ENCODE measurements at places on chromosomes 11 and 22.
A peak's percentile ranks its signal among the peaks of the same experiment; 100 is the strongest.

- no peak for DNase-seq
Measured at GRCh38 chr11:30478923-30479322, 107.2 kb downstream of the MPPED2 start.

GRCh38 chr11:59097113-59097708 is 9.8 kb upstream of the FAM111B start:
- peak; percentile 54 for DNase-seq

- DNase-seq, result no peak
Measured at GRCh38 chr22:43300891-43301676, 42.1 kb downstream of the SCUBE1 start.

DNA sequence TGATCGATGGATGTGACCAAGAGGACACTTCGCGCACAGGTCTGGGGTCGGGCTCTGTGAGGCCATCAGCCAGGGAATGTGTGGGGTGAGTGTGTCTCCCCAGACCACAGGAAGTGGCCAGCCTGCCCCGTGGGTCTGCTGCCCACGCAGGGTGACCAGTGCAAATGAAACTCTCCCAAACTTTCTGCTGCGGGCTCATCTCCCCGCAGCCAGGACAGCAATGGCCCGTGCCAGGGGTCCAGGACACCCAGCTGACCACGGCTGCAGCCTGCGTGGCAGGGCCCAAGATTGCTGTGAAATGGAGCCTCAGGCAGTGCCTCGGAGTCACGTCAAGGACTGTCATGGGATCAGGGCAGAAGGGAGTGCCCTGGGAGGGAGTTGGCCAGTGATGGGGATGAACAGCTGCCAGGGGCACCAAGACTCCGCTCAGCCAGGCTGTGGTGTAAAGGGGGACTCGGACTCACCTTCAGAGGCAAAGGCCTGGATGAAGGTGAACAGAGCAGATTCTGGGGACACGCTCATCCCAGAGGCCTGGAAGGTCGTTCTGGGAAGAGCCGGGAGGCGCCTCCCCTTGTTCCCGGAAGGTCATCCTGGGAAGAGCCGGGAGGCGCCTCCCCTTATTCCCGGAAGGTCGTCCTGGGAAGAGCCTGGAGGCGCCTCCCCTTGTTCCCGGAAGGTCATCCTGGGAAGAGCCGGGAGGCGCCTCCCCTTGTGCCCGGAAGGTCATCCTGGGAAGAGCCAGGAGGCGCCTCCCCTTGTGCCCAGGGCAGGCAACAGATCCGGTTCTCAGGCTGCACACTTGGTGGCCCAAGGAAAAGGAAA is 252.6 kb downstream of the BRD1 start:
- no peak for DNase-seq

DNA sequence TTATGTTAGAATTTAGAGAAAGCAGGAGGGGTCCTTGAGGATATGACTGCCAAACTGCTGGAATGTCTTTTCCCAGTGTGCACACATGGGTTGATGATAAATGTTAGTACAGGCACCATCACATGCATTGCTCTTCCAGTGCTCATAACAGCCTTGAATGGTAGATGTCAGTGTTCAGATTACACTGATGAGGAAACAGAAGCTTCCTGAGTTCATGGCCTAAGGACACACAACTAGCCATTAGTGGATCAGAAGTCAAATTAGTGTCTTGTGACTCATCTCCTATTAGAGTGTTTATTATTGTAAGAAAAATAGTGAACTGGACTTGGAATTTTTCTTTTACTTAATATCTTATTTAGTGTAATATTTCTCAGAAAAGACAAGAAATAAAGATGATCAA is 241.5 kb downstream of the DDX10 start:
- DNase-seq, result peak; percentile 71

GRCh38 chr22:48228468-48228867 is 1466.0 kb downstream of the TBC1D22A start:
- no peak for DNase-seq

DNA sequence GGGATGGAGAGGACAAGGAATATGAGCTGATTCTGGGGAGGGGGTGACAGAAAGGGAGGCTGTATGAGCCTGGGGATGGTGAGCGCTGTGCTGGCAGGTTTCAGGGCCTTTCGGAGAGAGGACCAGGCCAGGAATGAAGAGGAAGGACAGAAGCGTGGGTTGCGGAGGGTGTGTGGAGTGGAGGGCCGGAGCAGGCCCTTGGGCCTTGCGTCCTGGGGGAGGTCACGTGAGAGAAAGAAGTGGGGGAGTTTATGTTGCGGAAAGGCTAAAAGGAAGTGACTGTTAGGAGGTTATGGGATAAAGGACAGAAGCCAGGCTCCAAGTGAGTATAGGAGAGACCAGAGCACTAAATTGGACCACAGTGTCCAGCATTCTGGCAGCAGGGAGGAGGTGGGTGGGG is 17.5 kb downstream of the BCR start:
- no peak for DNase-seq

DNA sequence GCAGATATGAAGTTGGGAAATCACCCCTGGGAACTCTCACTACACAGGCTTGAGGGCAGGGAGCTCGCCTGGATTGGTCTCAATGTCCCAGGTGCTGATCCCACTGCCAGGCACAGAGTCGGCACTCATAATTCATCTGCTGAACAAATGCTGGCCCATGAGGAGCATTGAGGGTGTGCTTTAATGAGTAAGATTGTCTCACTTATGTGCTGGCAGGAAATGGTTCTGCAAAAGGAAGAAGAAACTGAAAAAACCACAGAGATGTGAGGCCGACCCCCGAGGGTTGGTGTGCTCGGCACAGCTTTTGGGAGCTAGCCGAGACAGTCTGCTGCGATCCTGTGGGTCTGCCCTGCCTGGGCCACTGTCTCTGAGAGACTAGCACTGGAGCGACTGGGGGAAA is 9.4 kb downstream of the PLAAT2 start:
- DNase-seq, result no peak

- no peak for DNase-seq
Measured at GRCh38 chr11:116148645-116149044, 624.1 kb downstream of the BUD13 start.

DNA sequence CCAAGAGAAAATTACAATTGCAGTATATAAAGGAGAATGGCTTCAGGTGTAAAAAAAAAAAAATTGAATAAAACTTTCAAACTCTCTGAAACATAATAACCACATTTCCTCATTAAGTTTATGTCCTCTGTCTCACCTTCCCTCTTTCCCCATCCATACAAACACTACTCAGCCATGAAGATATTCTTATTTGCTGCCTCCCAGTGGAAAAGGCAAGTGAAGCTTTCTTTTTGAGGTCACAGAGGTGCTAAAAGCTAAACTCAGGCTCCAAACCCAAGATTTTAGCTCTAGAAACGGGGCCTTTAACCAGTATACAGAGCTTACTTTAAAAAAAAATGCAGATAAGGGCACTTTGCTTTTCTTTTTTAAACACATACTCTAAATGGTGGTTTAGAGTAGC is 1568.5 kb downstream of the FAM181B start:
- DNase-seq, result no peak

- no peak for DNase-seq
Measured at GRCh38 chr11:32752001-32752400, 42.5 kb downstream of the CCDC73 start.

DNA sequence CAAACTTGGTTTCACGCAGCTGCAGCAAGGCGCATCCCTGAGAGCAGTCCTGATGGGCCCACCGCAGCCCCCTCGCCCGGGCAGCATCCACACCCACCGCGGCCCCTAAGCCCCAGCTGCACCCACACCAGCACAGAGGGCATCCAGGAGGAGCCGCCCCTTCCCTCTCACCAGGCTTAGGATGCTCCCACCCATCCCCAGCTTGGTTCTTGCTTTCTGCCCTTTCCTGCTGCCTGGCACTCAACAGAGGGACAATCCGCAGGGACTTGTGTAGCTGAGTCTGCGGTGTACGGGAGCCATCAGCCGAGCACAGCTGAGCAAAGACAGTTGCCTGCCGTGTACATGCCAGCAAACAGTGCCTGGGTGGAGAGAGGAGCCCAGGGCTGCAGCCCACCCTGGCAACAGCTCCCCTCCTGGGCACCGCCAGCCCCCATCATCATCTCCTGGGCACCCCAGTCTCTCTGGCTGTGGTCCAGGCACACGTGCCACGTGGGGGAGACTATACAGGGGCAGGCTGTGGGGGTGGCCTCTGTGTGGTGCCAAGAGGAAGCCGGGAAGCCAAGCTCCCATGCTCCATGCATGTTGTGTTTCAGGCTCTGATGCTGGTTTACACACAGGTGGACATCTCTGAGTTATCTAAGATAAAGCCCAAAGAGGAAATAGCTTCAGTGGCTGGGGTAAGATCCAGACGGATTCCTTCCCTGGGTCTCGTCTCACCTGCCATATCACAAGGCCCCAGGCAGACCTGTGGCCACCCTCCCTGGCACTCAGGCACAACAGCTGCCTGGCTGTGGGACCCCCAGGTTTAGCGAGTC is 36.0 kb upstream of the GNB1L start:
- no peak for DNase-seq

DNA sequence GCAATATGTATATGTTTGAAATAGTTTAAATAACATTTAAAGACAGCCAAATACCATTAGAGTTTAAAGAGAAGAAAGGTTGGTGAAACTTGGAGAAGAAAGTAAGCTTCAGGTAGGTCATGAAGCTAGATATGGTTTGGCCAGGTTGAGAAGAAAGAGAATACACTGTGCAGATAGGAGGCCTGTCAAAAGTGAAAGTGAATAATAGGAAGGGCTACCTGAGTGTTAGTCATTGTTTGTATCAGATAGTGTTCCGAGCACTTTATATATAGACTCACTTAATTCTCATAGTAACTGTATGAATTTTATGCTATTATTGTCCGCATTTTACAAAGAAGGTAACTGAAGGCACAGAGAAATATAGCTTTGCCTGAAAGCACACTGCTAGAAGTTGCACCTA is 56.9 kb downstream of the USP47 start:
- DNase-seq, result no peak

- no peak for DNase-seq
Measured at GRCh38 chr11:10608584-10608983, 40.1 kb upstream of the LYVE1 start.

DNA sequence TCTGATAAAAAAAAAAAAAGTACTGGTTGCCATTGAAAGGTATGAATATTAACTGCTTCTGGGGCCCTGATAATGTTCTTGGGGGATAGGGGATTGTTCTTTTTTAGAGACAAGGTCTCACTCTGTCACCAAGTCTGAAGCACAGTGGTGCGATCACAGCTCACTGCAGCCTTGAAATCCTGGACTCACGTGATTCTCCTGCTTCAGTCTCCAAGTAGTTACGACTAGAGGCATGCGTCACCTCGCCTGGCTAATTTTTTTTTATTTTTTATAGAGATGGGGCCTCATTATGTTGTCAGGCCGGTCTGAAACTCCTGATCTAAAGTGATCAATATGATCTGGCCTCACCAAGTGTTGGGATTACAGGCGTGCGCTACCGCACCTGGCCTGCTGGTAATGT is 63.5 kb downstream of the FCHSD2 start:
- DNase-seq, result no peak

DNA sequence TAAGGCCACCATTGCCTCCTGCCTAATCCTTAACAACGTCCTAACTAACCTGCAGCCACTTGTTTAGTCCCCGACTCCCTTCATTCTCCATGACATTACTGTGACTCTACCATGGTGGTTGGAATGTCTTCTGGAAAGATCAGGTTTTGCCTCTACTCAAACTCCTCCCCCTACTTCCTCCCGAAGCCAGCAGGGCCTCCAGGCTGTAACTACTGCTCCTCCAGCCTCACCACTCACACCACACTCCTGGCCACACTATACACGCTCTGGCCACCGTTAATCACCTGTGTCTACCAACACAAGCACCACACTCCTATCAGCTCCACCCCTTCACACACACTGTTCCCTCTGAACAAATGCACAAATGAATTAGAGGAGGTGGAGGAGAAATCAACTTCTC is 69.2 kb downstream of the PACSIN2 start:
- no peak for DNase-seq

DNA sequence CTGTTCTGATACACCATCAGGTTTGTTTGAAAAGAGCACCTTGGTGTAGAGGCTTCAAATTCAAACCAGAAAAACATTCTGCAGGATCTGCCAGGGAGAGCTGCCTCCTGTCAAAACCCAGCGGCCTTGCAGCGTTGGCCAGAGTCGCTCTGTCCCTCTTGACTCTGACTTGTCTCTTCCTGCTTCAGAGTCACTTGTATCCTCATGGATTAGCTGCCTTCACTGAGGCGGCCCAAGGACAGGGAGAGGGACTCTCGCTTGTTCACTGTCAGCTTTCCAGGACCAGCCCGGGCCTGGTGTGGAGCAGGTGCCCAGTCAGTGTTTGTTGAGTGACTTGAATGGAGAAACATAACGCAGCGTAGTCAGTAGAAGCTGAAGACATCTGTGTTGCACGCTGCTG is 18.0 kb downstream of the TBC1D22A start:
- no peak for DNase-seq

GRCh38 chr22:46918197-46918596 is 155.7 kb downstream of the TBC1D22A start:
- no peak for DNase-seq

DNA sequence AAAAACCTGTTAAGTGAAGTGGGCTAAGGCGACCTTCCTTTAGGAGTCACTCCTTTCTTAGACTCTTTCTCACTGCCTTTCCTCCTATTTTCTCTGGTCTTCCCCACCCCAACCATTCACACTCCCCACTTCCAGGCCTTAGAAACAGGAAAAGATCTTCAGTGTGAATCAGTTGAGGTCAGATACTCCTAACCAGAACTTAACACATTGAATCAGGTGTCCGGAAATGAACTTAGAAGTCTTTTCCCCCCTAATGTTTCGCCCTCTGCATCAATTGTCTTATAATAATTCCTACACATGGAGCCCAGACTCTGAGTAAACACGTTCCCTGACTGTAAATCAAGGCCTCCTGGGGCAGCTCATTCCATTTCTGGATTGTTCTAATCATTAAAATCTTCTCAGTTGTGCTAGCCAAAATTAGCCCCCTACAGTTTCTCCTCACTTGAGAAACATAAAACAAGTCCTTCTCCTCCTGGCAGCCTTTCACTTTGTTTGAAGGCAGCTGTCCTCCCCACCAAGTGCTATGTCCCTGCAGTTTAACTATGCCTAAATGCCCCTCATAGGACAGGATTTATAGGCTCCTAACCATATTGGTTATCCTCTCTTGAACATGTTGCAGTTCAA is 32.7 kb upstream of the USP47 start:
- DNase-seq, result no peak

- DNase-seq, result no peak
Measured at GRCh38 chr22:19889951-19890350, 35.3 kb upstream of the GNB1L start.

DNA sequence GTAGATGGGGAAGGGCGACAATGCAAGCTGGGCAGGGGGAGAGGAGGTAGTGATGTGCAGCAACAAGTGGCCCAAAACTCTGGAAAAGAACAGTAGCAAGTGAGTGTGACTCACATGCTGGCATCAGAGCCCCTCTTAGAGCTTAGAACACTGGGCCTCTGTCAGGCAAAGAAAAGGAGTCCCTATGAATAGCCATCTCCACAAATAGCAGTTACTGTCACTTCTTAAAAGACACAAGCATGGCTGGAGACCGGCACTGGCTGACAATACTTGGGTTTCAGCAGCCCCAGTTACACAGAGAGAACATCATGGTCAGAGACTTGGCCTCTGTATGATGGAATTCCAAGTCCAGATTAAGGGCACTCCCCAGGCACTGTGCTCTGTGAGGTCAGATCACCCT is 58.2 kb downstream of the PRCP start:
- DNase-seq, result no peak

GRCh38 chr11:22666688-22667439 is 453 bp downstream of the GAS2 start:
- DNase-seq, result peak; percentile 5
